ENCODE measurements at places on chromosomes 11 and 22.

DNA sequence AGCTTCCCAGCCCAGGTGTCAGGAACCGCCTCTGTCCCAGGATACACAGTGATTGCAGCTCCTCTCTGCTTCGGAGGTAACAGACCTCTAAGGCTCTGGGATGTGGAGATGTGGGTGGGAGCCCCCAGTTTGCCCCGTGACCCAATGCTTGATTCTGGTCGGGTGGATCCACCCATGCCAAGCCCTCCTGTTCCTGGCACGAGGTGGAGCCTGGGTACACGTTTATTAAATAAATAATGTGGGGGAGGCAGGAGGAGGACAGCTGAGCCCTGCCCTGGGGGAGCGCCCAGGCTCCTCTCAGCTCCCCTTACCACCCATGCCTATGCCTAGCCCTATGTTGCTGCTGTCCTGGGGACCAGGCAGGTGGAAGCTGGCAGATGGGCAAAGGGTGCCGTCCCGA, 16.0 kb downstream of the ARHGEF17 start:
- DNase-seq: no peak

DNA sequence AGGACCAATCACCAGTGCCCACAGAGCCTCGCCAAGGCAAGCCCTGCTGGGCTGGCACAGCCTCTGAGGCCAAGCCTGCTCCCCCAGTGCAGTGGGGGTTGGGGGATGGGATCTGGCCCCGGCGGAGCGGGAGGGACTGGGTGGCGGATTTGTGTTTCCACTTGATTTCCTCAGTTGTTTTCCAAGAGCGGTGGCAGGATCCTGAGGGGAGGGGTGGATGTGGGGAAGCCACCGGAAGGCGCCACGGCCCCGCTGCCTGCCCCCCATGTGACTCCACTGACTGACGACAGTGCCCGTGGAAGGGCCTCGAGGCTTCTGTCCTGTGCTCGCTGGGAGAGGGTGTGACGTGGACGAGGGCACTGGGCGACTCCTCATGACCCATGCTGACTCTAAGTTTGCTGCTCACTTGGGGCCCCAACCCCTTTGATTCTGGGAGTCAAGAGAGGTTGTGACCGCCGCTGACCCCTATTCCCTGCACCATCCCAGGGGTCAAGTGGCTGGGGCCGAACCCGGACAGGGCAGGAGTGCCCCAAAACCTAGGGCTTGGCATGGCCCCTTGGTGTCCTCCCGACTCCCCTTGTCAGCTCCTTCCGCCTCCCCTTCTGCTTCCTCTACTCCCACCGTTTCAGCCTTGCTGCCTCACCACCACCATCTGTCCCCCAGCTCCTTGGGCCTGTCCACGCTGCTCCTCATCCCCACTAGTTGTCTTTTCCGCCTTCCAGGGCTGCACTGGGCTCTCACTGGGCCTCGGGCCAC, 23.5 kb upstream of the PICK1 start:
- peak; percentile 74 for DNase-seq

- no peak for DNase-seq
These were observed 6.7 kb upstream of the CCDC90B start for GRCh38 chr11:83292709-83293456.

GRCh38 chr11:47271328-47271727, 1.4 kb downstream of the MADD start:
- DNase-seq: no peak

DNA sequence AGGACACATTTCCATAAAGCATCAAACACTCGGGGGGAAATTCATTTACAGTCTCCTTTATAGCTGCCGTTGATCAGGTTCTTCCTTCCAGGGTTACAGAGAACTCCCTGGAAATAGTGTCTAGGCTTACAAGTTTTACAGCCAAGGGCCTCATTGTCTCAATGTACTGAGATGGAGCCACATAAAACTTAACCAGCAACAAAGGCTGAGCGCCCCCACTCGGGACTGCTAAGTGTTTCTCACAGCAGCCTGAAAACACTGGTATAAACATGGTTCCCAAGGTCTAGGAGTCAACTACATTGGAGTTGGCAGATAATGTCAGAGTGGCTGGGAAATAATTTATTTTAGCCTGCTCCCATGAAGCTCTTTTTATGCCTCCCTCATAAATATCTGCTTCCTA, 686.2 kb downstream of the OPCML start:
- DNase-seq: no peak

GRCh38 chr11:15944460-15944859, 411.9 kb downstream of the SOX6 start:
- no peak for DNase-seq

GRCh38 chr11:87535513-87535912, 497.8 kb downstream of the TMEM135 start:
- no peak for DNase-seq

DNA sequence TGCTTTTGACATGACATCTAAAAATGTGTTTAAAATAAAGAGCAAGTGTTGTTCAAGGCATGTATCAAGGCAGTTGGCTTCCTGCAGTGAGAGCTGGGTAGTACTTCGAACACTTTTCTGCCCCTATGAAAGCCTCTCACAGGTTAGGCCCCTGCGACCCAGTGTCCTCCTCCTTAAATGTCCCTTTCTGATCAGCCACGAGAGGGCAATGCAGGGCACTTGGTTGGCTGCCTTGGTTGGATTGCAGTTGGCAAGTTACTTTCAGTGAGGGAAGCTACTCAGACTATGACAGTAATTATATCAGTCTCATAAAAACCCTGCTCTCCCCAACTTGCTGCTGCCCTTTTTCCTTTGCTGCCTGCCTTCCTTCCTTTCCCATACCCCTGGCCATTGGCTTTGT, 743.8 kb downstream of the NTM start:
- DNase-seq: peak; percentile 29

GRCh38 chr22:48336339-48337060, 1491.2 kb downstream of the BRD1 start:
- no peak for DNase-seq

GRCh38 chr11:113387605-113388211, at the start of gene ANKK1:
Gene ANKK1, plus strand, starts transcription at chr11:113387779. Its CDS starts 106 bp downstream, at chr11:113387885.
- DNase-seq: peak; percentile 79

GRCh38 chr11:442611-443081, 835 bp upstream of the ANO9 start:
- no peak for DNase-seq

GRCh38 chr22:42581762-42582716, 28.3 kb downstream of the SERHL2 start:
- DNase-seq: peak; percentile 95

GRCh38 chr22:38853196-38853651, 9.4 kb upstream of the NPTXR start:
- DNase-seq: no peak

DNA sequence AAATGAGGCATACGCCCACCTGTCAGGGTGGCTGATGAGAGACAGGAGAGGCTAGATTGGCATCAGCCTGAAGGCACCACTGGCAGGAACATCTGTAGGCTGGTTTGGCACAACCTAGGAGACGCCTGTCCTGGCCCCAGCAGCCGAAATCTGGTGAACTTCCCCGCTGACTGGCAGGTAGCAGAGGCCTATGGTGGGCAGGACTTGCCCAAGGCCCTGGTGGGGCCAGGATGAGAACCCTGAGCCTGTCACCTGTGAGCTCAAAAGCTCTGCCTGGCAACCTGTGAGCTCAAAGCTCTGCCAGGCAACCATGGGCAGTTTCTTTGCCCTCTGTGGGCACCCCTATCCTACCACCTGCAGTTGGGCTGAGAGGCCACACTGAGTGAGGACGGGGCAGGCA, 2.5 kb downstream of the DERL3 start:
- no peak for DNase-seq

- no peak for DNase-seq
These were observed 78.7 kb upstream of the NARS2 start for GRCh38 chr11:78653294-78653909.

GRCh38 chr11:6708876-6709275, 25.7 kb upstream of the MRPL17 start:
- DNase-seq: no peak

DNA sequence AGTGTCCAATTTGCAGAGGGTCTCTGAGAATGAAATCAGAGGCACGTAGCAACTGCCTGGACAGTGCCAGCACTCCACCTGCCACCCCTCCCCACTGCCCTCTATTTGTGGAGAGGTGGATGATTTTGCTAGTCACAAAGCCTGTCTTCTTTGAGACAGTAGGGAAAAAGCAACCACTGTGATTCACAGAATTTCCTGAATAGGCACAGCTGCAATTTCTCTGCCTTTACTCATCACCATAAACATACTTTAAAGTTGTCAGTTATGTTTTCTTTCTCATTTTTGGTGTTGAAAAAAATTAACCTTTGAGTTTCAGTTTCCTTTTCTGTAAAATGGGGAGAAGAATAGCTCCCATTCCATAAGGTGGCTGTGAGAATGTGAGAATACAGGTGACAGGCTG, 134.3 kb downstream of the TEAD1 start:
- no peak for DNase-seq

- DNase-seq: no peak
These were observed 270.0 kb downstream of the SOX6 start for GRCh38 chr11:16086229-16086819.

DNA sequence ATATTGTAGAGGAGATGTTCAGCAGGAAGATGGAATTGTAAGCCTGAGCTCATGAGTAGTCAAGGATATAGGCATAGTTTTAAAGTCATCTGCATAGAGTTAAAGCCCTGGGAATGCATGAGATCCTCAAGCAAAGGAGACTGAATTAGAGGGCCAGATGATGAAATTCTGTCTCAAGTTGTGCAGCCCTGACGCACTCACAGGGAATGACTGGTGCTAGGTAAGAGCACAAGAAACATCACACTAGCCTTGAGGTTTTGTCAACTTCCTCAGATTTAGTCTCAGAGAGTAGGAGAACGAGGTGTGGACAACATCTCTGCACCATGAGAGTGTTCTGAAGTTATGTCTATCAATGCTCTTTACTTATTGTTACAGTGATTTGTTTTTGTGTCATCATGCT, 5.8 kb downstream of the RAB38 start:
- DNase-seq: peak; percentile 27

GRCh38 chr11:32297611-32298011, 137.7 kb downstream of the WT1 start:
- DNase-seq: no peak

DNA sequence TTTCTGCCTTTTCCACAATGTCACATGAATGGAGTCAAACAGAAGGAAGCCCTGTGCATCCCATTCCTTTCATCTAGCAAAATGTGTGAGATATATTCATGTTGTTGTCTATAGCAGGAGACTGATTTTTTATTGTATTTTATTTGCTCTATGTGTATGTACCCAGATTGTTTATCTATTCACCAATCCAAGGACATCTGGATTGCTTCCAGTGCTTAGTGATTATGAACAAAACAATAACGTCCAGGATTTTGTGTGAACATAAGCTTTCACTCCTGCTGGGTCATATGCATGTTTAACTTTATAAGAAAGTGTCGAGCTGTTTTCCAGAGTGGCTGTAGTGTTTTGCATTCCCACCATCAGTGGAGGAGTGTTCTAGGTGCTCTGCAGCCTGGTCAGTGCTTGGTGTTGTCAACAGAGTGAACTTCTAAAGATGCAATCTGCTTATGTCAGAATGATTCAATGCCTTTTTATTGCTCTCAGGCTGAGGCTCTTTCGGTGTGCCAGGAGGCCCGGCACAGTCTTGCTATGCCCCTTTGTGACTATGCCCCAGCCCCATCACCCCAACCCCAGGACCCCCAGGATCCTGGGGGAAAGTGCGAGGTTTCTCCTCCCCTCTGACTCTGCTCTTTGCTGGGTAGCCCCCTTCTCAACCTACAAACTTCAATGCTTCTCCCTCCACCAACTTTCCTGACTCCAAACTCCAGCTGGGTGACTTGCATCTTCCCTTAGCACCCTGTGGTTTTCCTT, 19.9 kb upstream of the SYT13 start:
- DNase-seq: no peak

Measured in upper lobe of left lung (tissue), 6 donors.